ENCODE measurements at places on chromosomes 11 and 22.
A peak's percentile ranks its signal among the peaks of the same experiment; 100 is the strongest.

DNA sequence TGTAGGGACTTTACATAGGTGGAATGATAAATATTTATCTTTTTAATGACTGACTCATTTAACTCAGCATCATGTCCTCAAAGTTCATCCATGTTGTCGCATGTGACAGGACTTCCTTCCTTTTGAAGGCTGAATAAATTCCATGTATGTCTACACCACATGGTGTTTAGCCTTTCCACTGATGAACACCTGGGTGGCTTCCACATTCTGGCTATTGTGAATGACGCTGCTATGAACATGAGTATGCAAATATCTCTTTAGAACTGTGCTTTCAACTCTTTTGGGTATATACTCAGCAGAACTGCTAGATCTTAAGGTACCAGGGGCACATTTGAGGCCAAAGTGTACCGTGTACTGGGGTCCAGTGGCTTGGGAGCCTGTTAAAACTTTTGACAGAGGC is 24.1 kb downstream of the LARGE1 start:
- no peak for DNase-seq

- DNase-seq = peak; percentile 93
Observed at GRCh38 chr11:35030716-35031213, 108.2 kb upstream of the CD44 start.

- DNase-seq = no peak
Observed at GRCh38 chr11:117157507-117157906, 13.4 kb downstream of the PAFAH1B2 start.

GRCh38 chr11:89437317-89437716 is 53.9 kb downstream of the NOX4 start:
- no peak for DNase-seq

- DNase-seq = no peak
Observed at GRCh38 chr11:22512457-22512856, 113.2 kb downstream of the FANCF start.

- no peak for DNase-seq
Observed at GRCh38 chr11:126839496-126839895, 161.1 kb downstream of the KIRREL3 start.

DNA sequence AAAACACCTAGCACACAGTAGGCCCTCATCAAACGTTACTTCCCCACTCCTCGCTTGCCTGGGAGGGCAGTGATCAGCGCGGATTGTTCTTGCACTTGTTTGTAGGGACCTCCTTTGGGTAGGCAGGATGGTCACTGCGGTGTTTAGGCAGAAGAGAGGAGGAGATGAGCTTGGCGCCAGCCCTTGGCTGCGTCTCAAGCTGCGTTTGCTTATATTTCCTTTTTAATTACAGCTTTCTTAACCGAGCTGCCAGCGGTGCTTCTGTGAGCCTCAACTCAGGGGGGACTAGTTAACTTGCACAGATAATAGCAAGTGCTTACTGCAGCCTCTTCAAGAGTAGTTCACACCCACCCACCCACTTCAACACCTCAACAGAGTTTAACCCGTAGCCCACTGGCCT is 15.1 kb downstream of the IFT27 start:
- DNase-seq = no peak

- no peak for DNase-seq
Observed at GRCh38 chr11:9386901-9387300, 2.4 kb downstream of the IPO7 start.

DNA sequence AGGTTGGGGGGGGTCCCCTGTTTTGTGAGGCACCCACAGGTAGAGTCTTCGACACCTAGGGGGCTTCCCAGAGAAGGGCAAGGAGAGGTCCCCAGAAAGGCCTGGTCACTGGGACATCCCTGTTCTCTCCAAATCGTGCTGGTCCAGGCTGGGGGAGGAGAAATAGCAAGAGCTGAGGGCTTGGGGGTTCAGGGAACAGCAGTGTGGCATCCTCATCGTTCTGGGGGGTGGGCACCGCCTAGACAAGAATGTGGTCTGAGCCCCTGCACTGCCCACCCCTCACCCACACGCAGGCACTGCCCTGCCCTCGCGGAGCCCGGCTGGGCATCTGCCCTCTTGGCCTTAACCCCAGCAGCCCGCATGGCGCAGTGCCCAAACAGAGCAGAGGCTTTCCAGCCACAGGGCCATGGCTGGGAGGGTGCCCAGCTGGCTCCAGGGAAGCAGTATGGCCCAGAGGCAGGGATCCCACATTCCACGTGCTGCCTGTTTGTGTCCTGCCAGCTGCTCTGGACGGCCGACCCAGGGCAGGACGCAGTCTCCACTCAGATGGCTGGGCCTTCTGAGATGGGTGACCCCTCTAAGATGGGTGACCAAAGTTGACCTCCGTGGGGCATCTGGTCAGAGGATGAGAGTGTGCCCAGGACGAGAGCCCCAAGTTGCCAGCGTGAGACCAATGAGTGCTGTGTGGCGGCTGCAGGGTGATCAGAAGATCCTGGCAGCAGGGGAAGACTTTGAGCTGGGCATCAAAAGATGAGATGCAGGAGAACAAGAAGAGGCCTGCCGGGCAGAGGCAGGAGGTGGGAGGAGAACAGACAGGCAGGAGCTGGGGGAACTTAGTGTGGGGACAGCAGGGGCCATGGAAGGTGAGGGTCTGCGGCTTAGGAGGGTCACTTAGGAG is 14.4 kb downstream of the SCARF2 start:
- DNase-seq = no peak

GRCh38 chr11:44976576-44976975 is 25.9 kb upstream of the TP53I11 start:
- DNase-seq = no peak

- no peak for DNase-seq
Observed at GRCh38 chr11:1041936-1042608, 5.6 kb upstream of the MUC6 start.

DNA sequence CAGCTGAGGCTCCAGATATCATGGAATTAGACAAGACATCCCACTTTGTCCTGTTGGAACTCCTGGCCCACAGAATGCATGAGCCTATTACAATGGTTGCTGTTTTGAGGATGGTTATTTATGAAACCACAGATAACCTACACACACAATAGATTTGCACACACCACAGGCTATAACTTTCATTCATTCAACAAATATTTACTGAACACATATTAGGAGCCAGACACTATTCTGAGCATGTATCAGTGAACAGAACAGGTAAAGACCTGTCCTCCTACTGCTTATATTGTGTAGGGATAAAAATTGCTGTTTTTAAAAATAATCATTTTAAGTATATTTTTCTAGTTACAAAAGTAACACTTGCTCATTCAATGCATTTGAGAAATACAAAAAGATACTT is 13.4 kb upstream of the LDLRAD3 start:
- DNase-seq = no peak

- peak; percentile 84 for DNase-seq
Observed at GRCh38 chr11:86736291-86737143, 63.8 kb upstream of the PRSS23 start.

DNA sequence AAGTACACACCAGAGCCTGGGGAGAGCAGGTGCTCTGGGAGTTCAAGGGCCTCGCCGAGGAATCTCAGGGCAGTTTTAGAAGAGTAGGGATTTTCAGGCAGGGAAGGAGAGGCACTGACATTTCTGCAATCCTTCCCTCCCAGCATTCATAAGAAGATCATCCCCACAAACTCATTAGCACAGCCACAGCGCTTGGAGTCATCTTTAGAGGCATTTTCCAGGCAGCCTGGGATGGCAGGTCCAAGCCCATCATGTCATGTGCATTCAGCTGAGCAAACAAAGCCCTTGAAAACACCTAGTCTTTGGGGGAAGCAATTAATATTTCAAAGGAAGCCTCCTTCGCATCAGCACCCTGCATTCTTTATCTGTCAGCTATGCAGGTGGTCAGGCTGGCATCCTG is 43.8 kb downstream of the MAP6 start:
- no peak for DNase-seq

DNA sequence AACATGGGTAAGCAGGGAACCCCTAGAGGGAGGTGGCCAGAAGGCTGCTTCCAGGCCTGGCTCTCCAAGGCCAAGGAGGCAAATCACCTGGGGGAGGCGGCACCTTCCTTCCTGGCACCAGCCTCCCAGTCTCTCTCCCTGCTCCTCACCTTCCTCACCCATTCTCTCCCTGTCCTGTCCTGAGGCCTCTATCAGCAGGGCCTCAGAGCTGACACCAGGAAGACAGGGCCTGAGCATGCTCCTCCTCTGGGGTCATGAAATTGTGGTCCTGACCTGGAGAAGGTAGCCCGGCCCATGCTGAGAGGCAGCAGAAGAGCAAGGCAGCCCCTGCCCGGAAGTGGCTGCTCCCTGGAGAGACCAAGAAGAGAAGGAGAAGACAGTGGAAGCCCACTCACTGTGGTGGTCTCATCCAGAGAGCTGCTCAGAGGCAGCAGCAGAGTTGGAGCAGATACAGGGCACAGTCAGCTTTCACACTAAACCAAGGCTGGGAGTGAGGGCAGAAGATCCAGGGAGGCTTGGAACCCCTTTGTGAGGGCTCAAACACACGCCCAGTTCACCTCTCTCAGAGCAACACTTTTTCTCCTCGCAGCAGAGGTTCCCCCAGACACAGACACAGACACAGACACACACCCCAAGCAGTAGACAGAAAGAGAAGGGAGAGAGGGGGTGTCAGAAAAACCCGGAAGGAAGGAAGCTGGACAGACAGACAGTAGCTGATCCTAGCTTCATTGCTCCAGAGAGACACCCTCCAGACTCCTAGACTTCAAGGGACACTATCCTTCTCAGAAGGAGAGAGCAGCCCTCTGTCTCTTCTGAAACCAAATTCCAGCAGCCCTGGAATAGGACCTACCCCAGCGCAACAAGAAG is 1.8 kb downstream of the BCL9L start:
- no peak for DNase-seq

- no peak for DNase-seq
Observed at GRCh38 chr11:26930518-26931247, 63.2 kb upstream of the FIBIN start.

DNA sequence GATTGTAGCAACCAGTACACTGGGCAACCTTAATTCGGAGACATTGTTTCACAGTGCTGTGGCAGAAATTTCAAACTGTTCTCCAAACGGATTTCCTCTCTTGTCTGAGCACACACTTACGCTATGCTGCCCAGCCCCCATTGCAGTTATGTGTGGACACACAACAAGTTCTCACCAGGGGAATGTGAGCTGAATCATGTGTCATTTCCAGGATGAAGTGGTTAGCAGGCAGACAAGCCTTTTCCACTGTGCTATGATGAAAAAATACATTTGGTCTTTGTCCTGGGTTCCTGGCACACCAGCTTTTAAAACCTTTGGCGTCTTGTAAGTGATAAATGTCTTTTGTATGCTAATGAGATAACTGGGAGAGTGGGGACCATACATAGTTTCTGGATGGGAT is 46.9 kb upstream of the SYT9 start:
- DNase-seq = no peak
